ENCODE measurements at places on chromosomes 1 and 21.

- DNase-seq: no peak
Measured at GRCh38 chr1:167128261-167129227, 34.7 kb downstream of the STYXL2 start.

DNA sequence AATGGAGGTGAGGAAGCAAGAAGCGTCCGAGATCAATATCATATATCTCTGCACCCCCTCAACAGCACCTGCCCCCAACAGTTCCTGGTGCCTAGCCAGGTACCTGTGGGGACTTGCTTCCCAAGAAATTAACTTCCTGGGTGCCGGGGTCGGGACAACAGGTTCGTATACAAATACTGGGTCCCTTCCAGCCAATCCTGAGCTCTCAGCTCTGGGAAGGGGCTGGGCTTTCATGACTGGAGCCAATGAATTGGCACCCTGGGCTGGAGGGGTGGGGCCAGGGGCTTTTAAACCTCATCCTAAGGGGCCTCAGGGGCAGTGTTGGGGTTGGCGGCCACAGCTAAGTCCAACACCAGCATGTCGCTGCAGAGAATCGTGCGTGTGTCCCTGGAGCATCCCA lies at the start of gene PADI3:
PADI3 (plus strand) TSS at position 318 of the 400 bp plus-strand sequence; CDS start at position 358, 40 bp downstream.
- no peak for DNase-seq

DNA sequence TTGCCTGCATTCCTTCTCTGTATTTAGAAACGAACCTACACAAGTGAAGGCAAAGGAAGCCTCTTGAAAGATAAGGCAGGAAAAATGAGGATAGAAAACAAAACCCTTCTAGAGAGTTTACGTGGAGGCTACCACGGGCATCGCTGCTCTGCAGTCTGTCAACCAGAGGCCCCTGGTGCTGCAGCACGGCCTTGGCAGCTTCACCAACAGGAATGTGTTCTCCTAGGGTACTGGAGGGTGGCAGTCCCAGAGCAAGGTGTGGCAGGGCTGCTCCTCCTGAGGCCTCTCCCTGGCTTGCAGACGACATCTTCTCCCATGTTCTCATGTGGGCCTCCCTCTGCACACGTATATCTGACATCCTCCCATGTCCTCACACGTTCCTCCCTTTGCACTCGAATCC lies 57.6 kb upstream of the SAMD11 start:
- no peak for DNase-seq

DNA sequence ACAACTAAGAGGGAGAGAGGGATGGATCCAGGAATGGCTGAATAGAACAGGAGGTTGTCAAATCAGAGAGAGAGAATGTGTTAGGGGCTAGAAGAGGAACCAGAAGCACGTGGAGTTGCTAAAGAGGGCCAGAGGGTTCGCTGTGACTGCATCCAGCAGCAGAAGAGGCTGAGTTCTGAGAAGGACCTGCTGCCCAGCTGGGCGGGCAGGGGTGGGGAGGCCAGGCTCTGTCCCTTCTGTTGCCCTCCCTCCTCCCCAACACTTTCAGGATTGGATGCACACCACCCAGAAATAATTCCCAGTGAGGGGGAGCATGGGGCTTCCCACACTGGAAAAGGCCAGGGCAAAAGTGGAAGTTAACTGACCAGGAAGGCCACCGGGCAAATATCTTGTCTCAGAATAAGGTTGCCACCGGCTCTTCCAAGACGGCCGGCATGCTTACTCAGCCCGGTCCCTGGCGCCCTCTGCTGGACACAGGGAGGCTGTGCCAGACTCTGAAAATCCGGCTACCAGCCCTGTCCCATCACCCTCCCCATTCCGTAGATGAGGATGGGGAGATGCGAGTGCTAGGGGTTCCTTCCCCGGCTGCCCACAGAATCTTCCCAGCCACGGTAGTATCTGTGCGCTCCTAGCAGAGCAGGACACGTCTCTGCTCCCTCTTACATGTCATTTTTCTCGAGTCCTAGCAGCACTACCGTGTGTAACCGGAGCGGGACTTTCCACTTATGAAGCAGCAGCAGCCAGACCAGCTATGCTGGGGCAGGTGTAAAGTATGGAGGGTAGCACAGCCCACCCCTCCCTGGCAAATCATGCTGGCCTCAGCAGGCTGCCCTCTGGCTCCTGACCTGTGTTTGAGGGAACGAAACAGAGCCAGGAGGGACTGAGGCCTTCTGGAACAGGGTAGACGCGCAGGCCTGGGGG lies 46.8 kb upstream of the A3GALT2 start:
- DNase-seq: peak; percentile 80

GRCh38 chr1:20137604-20138003 lies 1.5 kb upstream of the PLA2G2F start:
- DNase-seq: no peak

- no peak for DNase-seq
Measured at GRCh38 chr1:96492236-96492635, 229.3 kb upstream of the PTBP2 start.

GRCh38 chr21:39051588-39051949 lies 131.7 kb downstream of the PSMG1 start:
- DNase-seq: peak; percentile 96

DNA sequence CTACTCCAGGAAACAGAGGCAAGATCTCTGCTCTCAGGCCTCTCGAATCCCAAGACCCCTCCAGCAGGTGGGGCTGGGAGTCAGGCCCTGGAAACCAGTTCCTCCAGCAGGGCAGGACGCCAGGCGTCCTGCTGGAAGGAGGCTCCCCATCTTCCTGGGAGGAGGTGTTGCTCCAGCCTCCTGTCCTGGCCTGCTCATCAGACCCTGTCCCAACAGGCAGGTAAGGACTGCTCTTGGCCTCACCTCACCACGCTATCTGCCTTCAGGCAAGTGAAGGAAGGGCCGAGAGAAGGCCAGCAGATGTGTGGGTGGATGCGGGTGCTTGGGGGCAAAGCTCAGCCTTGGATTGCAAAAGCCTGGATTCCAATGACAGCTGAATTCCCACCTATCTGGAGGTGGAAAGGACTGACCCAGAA lies 82.9 kb downstream of the SSBP3 start:
- DNase-seq: no peak

GRCh38 chr1:24289937-24290595 lies 29.1 kb upstream of the GRHL3 start:
- DNase-seq: peak; percentile 94

DNA sequence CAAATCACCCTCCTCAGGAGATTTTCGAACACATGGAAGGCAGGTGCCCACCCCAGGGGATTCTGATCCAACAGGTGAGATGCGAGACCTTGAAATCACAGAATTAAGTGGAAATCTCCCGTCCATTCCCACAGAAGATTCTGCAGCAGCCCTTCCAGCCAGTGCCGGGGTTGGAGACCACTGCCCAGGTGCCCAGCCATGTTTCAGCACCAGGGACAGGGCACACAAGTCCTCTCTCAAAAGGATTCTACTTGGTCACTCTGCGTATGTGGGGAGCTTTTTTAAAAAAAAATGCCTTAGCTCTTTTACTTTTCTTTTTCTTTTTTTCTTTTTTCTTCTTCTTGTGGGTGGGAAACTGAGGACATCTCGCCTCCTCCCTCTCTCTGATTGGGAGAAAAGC lies 80.7 kb downstream of the VWA5B1 start:
- DNase-seq: peak; percentile 51

GRCh38 chr1:38915352-38915948 lies 26.2 kb downstream of the RHBDL2 start:
- DNase-seq: no peak

GRCh38 chr1:208127792-208128529 lies 116.2 kb downstream of the PLXNA2 start:
- no peak for DNase-seq

GRCh38 chr21:14591882-14592281 lies 45.8 kb upstream of the SAMSN1 start:
- DNase-seq: no peak

GRCh38 chr1:228940926-228941325 lies 205.6 kb downstream of the RHOU start:
- no peak for DNase-seq

- DNase-seq: no peak
Measured at GRCh38 chr1:51325878-51326755, 4.2 kb downstream of the TTC39A start.

DNA sequence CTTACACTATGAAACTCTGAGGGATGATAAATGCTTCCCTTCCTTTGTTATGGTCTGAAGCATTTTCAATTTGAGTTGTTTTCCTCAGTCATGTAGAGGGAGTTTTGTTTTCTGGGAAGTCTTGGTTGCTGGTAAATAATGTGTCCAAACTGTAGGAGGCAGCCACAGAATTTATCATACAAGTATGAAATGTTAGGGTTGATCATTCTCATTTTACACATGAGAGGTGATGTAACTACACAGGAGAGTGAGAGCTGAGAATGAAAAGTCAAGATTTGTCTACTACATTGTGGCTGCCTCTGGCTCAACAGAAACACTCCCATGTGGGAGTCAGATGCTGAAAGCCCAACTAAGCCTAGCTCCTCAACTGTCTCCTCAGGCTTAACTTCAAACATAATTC lies 182.5 kb upstream of the SGIP1 start:
- no peak for DNase-seq

DNA sequence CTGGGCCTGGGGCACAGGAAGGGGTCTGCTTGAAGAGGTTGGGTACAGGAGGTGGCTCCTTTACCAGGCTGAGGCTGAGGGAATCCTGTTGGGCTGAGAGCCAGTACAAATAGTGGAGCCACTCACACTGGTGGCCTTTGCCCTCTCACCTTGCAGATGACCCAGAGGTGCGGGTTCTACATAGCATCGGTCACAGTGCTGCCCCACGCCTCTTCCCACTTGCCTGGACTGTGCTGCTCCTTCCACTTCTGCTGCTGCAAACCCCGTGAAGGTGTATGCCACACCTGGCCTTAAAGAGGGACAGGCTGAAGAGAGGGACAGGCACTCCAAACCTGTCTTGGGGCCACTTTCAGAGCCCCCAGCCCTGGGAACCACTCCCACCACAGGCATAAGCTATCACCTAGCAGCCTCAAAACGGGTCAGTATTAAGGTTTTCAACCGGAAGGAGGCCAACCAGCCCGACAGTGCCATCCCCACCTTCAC lies 1.8 kb upstream of the SLC50A1 start:
- no peak for DNase-seq

DNA sequence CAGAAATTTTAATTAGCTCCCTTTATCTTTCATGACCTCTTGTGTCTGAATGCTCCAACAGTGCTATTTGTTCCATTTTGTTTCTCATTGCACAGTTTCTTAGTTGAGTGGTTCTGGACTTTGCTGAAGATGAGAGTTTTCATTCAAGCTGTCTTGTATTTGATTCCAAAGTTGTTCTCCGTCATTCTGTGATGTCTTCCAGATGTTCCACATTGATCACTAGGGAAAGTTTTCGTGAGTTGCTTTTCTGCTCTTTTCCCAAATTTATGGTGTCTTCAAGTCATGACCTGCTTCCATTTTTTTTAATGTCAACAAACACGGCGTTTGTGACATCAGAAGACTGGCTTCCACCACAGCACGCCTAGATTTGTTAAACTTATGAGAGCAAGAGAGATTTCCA lies 575.5 kb downstream of the MRPL39 start:
- DNase-seq: no peak

- DNase-seq: no peak
Measured at GRCh38 chr1:203041351-203041932, 15.2 kb downstream of the PPFIA4 start.

- DNase-seq: peak; percentile 50
Measured at GRCh38 chr1:44810101-44810761, 1.9 kb downstream of the BTBD19 start.

DNA sequence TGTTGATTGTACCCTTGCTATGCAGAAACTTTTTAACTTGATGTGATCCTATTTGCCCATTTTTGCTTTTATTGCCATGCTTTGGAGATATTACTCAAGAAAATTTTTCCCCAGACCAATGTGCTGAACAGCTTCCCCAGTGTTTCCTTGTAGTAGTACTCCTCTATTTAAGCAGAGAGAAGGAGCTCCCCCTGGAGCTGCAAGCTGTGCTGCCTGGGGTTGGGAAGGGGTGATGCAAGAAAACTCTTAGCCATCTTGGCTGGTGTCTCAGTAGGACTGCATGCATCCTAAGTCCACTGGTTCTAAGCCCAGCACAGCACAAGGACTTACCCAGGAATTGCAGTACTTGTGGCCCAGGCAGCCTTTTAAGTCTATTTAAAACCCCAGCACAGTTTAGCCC lies 121.6 kb downstream of the NTMT2 start:
- peak; percentile 39 for DNase-seq

GRCh38 chr1:53648516-53648915 lies 90.4 kb downstream of the GLIS1 start:
- DNase-seq: no peak

GRCh38 chr21:41548781-41549180 lies 40.8 kb upstream of the TMPRSS2 start:
- no peak for DNase-seq

DNA sequence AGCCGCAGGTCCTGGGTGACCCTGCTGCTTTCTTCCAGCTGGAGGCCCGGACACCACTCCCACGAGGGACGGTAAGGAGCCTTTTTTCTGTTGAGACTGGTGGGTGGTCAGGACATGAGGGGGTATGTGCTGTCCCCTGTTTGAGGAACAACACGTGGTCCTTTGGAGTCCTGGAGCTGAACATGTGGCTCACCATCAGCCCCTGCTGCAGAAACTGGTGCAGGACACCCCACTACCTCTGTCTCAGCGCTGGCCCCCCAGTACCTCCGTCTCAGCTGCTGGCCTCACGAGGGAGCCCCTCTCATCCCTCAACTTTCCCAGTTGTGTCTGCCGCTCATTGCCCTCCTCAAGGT lies 34.7 kb downstream of the SLC19A1 start:
- DNase-seq: no peak

DNA sequence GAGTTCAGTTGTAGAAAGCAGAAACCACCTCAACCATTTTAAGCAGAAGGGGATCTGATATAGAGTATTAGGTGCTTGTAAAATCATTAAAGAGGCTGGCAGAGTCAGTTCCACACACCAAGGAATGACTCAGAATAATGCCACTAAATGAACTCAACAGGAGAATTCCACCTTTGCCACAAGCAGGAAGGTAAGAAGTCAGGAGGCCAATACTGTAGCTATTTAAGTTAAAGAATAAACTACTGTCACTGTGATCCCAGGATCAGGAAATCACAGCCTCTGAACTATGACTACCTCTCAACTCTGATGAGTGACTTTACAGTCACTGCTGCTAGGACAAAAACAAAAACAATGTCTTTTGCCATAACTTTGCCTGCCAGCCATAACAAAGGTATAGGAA lies 52.5 kb upstream of the PRMT6 start:
- DNase-seq: no peak

GRCh38 chr1:234710381-234710780 lies 100.4 kb upstream of the IRF2BP2 start:
- DNase-seq: no peak

DNA sequence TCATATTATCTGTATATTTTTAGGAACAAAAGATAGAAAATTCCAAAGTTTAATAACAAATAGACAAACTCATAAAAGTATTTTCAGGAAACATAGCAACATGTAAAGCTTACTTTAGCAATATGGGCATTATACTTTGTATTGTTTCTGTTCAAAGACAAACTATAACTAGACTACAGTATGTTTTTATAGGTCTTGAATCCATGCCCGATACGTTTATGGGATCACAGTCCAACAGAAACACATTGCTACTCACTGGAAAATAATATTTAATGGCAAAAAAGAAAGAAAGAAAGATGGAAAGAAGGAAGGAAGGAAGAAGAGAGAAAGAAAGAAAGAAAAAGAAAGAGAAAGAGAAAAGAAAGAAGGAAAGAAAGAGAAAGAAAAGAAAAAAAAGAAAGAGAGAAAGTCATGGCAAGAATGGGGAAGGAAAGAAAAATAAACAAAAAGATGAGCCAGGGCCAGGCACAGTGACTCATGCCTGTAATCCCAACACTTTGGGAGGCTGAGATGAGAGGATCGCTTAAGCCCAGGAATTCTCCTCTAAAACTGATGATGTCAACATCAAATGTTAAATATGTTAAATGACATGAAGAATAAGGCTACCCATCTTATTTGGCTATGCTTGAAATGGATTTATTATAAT lies 32.7 kb downstream of the TM2D1 start:
- peak; percentile 75 for DNase-seq
